Epithelial cell of proximal tubule (primary cell): ENCODE measurements at places on chromosomes 12 and 14. TPM values are rescaled to one million over a fixed set of nuclear protein-coding genes. Genes with fewer than 3 reads are reported as not detected.

Gene BCL2L2
- 10.7 and 13.3 TPM in 2 replicates for total RNA-seq

Gene RAD9B
- total RNA-seq = 0.22 TPM in 1 of 2 replicates, not detected in the other

Gene LMNTD1
- total RNA-seq = not detected in 2 replicates

Gene KTN1
- 146 and 165 TPM in 2 replicates for total RNA-seq

Gene CABP1
- 0.14 and 1.1 TPM in 2 replicates for total RNA-seq

Gene PACS2
- 45.1 and 68.7 TPM in 2 replicates for total RNA-seq

Gene PLD4
- not detected in 2 replicates for total RNA-seq

- DNase-seq = no peak
These were observed 77.9 kb downstream of the SPATA7 start for GRCh38 chr14:88463318-88463717.

DNA sequence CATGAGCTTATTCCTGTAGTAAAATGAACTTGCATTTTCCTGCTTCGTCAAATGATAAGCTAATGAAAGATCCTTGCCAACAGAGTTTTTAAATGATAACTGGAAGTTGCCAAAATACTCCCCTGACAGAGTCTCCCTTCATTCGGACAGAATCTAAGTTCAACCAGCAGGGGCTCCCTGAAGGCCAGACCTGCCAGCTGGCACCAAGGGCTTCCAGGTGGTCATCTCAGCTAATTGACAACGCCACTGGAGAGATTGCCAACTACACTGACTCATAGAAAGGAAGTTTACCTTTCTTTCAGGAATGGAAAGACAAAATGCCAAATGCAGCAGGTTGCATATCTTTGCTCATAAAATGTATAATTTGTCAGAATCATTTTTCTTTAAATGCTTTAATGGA, 462.8 kb downstream of the GXYLT1 start:
- no peak for DNase-seq

- DNase-seq = no peak
These were observed 72.9 kb upstream of the DDX11 start for GRCh38 chr12:31000751-31001150.

DNA sequence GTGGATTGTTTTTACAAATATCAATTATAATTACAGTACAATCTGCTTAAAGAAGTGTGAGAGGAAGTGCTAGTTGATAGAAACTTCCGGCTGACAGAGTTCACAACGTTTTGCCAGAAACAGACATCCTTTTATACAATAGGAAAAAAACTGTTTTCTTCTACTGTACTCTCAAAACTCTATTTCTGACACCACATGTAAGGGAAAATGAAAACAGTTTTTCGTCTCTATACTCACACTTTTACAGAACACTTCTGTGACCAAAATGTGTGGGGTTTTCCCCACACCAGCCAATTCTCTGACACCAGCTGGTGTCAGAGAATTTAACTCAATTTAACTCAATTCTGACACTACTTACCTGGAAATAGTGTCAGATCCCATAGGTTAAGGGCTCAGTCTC, 24.2 kb upstream of the HIF1A start:
- no peak for DNase-seq

DNA sequence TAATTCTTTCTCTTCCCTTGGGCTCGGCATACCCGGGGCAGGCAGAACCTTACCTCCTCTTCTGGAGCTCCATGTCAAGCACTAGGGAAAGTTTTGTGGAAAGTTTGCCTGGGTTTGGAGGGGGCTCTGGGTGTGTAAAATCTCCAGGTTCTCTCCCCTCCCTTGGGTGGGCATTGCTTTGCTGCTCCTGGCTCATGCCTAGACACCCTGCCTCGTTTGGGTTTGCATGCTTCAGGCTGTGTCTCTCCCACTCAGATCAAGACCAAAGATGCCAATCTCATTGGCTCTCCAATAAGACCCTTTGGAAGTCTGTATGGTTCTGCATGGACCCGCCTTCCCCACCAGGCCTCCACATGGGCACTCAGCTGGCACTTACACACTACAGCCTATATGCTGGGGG, 6.2 kb upstream of the KRT2 start:
- no peak for DNase-seq

DNA sequence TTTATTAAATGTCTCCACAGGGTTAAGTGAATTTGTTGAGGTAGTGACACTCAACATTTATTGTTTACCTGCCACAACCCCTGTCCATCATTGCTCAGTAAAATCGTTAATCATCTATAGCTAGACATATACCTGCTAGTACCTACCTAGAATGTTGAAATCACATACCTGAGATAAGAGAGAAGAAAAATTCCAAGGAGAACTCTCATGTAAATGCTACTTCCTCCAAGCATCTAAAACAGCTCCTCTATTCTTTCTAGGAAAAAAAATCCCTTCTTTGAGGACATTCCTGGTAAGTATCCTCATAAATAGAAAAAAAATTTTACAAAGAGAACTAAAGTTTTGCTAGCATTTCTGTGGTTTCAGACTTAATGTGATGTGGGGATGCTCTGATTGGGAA, 325.1 kb downstream of the DAD1 start:
- DNase-seq = no peak

GRCh38 chr14:20477211-20477876, 8.1 kb downstream of the PNP start:
- no peak for DNase-seq

DNA sequence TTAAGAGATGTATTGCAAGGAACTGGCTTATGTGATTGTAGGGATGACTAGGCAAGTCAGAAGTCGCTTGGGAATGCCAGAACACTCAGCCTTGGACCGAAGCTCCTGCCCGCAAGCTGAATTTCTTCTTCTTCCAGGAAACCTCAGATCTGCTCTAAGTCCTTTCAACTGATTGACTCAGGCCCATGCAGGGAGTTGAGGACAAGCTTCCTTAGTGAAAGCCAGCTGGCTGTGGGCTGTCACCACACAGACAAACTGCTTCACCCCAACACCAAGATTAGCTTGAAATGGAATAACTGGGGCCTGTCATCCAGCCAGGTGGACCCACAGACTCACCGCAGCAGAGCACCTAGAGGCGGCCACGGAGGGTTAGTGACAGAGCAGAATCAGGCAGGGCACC, 24.7 kb downstream of the BDKRB2 start:
- no peak for DNase-seq

DNA sequence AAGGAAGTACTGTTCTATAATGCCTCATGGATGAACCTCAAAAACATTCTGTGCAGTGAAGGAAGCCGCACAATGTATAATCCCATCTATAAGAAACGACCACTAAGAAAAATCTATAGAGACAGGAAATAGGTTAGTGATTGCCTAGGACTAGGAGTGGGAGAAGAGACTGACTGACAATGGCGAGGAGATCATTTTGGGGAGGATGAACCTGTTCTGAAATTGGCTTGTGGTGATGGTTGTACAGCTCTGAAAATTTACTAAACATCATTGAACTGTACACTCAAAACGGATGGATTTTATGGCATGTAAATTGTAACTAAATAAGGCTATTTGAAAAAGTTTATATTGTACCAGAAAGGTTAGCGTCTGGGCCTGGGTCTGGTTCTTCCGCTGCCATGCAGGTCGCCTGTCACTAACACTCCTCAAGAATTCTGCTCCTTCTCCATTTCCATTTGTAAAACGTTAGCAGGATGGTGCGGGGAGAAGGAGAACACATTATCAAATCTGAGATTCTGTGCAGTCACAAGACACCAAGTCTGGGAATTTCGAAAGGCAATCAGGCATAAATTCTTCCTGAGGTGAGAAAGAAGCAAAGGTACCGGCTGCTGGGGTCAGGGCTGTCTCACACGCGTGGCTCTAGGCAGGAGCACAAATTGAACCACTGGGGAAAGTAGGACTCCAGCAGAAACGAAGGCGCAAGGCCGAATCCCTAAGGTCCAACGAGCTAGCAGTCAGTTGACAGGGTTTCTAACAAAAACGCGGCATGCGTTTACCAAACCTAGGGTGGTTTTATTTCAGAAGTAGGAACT, 845 bp upstream of the COCH start:
- DNase-seq = no peak

- DNase-seq = no peak
These were observed 3.3 kb upstream of the PDZRN4 start for GRCh38 chr12:41184864-41185263.

- no peak for DNase-seq
These were observed 30.9 kb upstream of the MDM2 start for GRCh38 chr12:68776976-68777610.

DNA sequence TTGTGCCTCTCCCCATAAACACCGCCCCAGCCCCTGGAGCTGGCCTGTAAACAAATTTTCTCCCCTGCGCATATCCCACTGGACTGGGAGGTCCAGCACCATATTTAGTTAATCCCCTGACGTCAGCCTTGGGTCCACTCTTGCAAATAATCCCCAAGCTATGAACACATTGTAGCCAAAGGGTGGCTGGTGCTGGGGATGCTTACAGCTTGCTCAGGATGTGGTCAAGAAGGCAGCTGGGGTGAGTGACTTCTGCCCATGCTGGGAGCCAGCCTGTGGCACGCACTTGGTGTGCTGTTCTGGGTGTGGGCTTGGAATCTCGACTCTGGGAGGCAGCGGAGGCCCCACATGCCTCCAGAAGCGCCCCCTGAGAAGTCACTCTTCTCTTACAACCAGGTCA, 32.1 kb downstream of the CMKLR1 start:
- no peak for DNase-seq

DNA sequence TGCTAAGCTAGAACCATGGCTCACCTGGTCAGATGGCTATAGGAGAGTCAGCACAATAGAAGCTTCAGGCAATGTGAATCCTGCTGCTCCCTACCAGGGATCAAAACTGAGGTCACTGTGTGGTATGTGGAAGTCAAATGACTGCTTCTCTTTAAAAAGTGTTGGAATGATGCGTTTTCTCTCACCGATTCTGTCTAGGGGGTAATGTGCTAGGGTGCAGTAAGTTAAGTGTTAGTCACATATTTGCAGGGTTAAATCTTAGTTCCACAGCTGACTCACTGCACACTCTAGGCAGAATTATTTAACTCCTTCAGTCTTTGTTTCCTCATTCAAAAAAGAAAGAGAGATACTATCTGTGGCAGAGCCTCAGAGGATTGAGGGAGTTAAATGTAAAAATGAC, 696.6 kb downstream of the DIO2 start:
- DNase-seq = peak; percentile 91

DNA sequence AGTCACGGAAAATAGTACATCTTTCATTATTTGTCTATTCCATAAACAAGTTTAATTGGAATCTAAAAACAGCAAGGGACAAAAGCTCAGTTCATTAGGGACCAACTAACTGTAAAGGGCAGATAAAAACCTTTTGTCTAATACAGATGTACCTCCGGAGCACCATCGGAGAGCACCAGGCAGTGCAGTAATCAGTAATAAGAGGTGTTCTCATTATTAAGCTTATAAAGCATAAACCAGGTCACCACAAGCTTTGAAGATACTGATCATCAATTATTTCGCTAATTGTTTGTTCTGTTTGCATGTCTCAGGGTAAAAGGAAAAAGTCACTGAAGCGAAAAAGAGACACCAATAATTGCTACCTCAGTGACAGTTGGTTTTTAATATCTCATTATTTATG, 207.3 kb upstream of the PRKD1 start:
- DNase-seq = no peak

- DNase-seq = no peak
These were observed 2.0 kb upstream of the EMP1 start for GRCh38 chr12:13194401-13195110.

DNA sequence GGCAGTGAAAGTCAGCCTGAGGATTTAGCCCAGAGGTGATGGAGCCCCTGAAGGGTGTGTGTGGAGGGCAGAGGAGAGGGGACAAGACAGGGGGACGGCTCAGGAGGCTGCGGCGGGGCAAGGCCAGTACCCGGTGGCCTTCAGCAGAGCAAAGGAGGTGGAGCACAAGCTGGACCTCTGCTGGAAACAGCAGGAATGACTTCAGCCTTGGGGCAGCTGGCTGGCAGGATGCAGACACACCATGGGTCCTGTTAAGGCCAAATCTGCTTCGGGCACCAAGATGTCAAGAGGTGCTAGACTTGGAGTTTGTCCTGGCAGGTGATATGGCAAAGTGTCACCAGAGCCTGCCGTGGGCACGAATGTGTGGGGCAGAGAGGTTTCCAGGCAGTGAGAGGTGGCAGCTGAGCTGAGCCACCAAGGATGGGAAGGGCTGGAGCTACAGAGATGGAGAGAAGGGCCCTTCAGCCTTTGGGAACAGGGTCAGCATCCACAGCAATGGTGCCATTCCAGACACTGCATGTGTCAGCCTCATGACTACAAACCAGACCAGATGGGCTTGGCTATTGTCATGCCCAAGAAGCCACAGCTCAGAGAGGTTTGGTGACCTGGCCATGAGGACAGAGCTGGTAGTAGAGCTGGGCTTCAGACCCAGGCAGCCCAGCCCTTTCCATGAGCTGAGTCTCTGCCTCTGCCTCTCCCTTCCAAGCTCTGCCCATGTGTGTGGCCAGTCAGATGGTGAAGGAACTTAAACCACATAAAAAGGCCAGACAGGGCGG, 91.9 kb downstream of the LGMN start:
- no peak for DNase-seq

GRCh38 chr12:79887890-79888289, 47.0 kb downstream of the PPP1R12A start:
- DNase-seq = no peak

DNA sequence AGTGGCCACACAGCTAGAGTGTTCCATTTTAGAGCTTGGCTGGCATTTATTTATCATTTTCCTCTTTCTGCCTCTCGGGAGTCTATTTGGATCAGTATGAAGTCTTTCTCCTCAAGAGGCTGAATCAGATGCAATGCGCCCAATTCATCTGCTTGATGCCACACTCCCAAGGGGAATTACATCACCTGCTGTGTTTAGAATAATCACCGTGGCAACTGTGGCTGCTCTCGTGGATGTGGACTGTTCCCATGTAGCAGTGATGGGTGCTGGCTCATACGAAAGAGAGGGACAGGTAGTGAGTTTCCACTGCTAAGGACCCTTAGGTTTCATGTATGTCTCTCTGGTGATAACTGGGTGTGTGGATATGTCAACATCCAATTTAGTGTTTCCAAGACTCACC, 70.7 kb downstream of the SRRM4 start:
- no peak for DNase-seq

GRCh38 chr12:56590237-56590830, 39.8 kb downstream of the BAZ2A start:
- no peak for DNase-seq

- no peak for DNase-seq
These were observed 68.9 kb downstream of the EPS8 start for GRCh38 chr12:15720295-15720694.

DNA sequence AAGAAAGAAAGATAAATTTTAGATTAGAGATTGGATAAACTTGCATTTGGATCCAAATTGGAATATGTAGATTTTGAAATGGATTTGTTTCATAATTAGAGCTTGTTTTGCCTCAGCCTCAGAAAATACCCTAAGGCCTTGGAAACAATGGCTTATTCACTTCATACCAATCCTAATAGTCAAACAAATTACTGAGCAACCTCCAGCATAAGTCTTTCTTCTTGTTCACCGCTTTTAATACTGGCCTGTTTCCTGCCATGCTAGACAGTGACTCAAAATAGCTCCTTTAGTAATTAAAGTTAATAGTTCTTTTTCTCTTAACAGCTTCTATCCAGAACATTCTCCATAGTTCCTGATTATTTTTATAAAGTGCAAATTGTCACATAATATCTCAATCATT, 110.9 kb upstream of the DNM1L start:
- peak; percentile 72 for DNase-seq

DNA sequence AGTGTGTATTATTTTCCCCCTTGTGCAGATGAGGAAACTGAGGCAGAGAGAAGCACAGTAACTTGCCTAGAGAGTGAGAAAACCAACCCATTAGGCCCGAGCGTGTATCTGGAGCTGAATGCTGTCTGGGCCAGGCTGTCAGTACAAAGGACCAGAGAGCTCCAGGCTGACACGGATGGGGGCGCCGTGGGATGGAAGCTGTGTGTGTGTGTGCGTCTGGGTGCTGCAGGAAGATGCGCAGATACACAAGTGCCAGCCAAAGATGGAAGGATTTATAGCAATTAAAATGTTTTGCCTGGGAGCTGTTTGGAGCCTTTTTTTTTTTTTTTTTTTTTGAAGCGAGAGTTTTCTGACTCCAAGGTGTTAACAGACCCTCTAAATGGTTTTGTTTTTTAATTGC, 53.7 kb upstream of the GPATCH2L start:
- DNase-seq = no peak
